ENCODE measurements at places on chromosomes 1 and 21. TPM values are rescaled to one million over a fixed set of nuclear protein-coding genes. Genes with fewer than 3 reads are reported as not detected.

Gene BARHL2
- total RNA-seq = not detected

Gene DTL
- 21.7 TPM for total RNA-seq

Gene ERO1B
- total RNA-seq = 3.6 TPM

Gene UBL4B
- not detected for total RNA-seq

Gene RPL22
- 457 TPM for total RNA-seq

Gene NPR1
- total RNA-seq = 0.82 TPM

Gene CYP4A22
- total RNA-seq = not detected

Gene ZYG11A
- 2.3 TPM for total RNA-seq

Gene CYP4X1
- total RNA-seq = 0.04 TPM

Gene PRDM16
- total RNA-seq = 0.05 TPM

Gene LCE2B
- total RNA-seq = not detected

Gene KRTAP6-1
- not detected for total RNA-seq

Gene CYP4Z1
- not detected for total RNA-seq

Gene KRTAP19-5
- not detected for total RNA-seq

Gene RGS2
- 32.3 TPM for total RNA-seq

Gene ZNF684
- total RNA-seq = 2.3 TPM

Gene TRIM46
- total RNA-seq = 2.1 TPM

Gene NPPB
- total RNA-seq = not detected

Gene SYCP1
- total RNA-seq = not detected

Gene HES2
- total RNA-seq = 4.0 TPM

Gene GPR37L1
- total RNA-seq = 0.19 TPM

Gene KRTAP10-2
- not detected for total RNA-seq

Gene CELA2A
- total RNA-seq = 0.13 TPM

Data from A549 treated with CORT108297 at 1 μM for 4 hours (cell line).